ENCODE measurements at places on chromosomes 13 and 19.

DNA sequence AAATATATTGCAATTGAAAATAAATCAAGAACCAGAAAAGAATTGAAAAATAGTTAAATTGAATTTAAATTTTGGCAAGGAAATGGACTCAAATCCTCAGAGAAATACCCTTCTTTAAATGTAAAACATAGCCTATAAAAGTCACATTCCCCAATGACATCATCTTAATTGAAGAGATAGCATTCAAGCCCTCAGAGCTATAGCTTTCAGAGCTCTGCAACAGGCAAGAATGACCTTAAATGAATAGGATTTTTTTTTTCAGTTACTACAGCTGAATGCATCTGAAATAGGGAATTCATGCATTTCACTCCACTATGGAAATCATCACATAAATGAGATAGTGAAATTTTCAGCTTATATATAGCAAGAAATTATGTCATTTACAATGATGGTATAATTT lies 1049.0 kb downstream of the OLFM4 start:
- DNase-seq, result no peak

DNA sequence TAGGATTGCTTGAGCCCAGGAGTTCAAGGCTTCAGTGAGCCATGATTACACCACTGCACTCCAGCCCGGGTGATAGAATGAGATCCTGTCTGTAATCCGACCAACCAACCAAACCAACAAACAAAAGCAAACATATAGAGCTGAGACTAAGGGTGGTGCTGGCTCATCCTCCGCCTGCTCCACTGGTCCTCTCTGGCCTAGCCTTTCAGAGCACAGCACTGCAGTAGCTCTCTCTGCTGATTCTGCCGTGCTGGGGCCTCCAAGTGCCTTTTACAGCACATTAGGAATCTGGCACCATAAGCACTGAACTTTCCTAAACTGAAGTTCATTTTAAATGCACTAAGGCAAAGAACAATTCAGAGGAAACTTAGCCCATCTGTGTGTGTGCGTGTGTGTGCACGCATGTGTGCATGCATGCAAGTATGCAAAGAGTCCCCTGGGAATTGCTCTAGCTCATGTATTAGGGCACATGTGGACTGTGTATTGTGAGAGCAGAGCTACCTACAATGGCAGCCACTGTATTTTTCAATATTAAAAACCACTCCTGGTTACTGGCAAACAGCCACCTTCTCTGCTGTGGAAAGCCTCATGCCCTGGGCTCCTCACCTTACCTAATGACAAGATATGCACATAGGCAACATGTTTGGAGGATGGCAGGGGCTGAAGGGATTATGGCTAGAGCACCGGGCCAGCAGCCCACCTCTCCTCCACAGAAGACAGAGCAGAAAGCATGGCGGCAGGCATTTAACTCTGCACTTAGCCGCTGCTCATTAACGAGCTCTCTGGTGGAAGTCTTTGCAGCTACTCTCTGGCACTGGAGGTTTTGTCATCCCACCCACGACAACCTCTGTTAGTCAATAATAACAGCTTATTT lies 223.1 kb upstream of the TSHZ3 start:
- no peak for DNase-seq

GRCh38 chr13:113758651-113759524 lies at the start of gene TMEM255B:
Gene TMEM255B (plus strand): TSS chr13:113759226. CDS start chr13:113759270, 44 bp downstream.
- no peak for DNase-seq

DNA sequence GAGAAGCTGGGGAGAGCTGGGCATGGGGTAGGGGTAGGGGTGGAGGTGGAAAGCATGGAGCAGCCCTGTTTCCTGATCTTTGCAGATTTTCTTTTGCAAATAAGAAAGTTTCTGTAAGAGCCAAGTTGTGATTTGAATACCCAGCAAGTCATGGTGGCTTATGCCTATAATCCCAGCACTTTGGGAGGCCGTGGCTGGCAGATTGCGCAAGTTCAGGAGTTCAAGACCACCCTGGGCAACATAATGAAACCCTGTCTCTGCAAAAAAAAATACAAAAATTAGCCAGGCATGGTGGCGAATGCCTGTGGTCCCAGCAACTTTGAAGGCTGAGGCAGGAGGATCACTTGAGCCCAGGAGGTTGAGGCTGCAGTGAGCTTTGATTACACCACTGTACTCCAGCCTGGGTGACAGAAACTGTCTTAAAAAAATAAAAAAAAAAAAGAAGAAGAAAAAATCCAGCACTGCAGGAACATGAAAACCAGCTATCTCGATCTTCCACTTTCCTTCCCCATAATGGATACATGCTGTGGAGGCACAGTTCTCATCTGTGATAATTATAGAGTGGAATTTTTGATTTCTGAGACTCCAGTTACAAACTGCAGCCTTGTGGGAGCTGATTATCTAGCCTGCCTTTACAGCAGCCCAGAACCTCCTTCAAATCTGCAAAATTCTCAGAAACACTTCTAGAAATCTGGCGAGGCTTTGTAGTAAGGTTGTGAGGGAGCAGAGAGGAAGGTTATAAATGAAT lies 12.1 kb upstream of the TEX26 start:
- DNase-seq, result no peak

DNA sequence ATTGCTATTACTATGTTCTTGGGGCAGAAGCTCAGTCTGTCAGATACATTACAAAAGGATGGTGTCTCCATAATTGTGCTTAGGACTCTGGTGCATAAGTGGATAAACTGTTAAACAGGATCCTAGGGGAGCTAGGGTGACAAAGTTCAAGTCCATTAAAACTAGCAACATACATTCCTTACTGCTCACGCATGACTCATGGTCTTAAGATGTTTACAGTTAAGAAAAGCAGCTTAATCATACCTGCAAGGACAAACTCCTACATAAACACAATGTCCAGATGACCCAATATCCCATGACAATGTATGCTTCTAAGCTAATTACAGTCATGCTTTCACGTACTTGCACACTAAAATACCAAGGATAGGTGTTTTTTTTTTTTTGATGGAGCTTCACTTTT lies 3.5 kb upstream of the ZNF701 start:
- no peak for DNase-seq

DNA sequence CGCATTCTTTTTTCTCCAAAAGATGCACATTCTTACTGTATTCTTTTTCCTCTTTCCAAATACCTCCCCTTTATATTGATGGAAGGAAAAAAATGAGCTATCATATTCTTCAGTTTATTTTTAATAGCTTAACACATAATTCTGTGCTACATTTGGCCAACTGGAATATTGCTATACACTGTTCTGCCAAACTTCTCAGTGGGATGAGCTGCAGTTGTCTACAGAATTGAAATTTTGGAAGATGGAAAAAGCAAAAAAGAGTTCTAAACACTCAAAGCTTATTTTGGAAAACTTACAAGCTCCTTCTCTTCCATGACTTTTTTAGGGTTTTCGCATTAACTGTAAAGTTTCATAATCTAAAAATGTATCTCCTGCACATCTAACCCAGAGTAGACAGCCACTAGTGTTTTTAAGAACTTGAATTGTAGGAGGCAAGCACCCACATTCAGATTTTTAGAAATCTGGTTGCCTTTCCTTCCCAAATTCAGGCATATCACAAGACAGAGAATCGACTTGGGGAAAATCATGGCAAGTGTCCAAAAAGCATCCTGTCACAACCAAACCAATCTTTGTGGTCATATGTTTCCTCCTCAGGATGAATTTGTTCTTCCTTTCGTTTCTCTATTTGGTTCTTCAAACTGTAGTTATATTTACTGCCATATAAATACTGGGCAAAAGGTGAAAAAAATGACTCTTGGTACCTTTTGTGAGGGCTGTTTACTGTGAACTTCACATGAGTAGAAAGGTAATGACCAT lies 111.4 kb upstream of the FRY start:
- no peak for DNase-seq

- DNase-seq, result no peak
These were observed 64.6 kb upstream of the SOX21 start for GRCh38 chr13:94776956-94777355.
